Stimulated activated CD4-positive, alpha-beta T cell treated with anti-CD3 and anti-CD28 coated beads, TNF-alpha, amount 100 ng/mL, for 24 hours (primary cell): ENCODE measurements at places on chromosomes 4 and X.

- DNase-seq, result no peak
Measured at GRCh38 chr4:37693450-37694190, 7.4 kb upstream of the RELL1 start.

- no peak for DNase-seq
Measured at GRCh38 chrX:16797358-16797757, 11.1 kb downstream of the TXLNG start.

DNA sequence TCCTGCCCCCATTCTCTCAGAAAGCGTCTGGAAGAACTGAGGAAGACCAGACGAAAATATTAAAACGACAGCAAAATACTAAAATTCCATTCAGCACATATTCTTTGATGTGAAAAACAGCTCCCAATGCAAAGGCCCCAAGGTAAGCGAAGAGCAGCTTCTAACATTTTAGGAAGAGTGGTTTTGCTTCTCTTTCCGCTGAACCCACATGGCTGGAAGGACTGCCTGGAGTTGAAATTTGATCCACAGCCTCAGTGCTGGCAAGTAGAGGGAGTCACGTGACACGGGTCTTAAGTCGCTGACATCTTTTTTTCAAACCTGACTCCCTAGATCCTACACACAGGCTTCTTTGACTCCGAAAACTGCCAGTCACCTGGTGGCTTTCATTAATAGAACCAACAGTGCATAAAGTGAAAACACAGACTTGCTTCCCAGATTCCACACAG is at the start of gene FAM13A:
FAM13A (minus strand) TSS at position 233 of the 446 bp plus-strand sequence; CDS start at position 12, 221 bp downstream.
- DNase-seq, result no peak

- DNase-seq, result no peak
Measured at GRCh38 chr4:52036886-52037530, 1.1 kb downstream of the SGCB start.

DNA sequence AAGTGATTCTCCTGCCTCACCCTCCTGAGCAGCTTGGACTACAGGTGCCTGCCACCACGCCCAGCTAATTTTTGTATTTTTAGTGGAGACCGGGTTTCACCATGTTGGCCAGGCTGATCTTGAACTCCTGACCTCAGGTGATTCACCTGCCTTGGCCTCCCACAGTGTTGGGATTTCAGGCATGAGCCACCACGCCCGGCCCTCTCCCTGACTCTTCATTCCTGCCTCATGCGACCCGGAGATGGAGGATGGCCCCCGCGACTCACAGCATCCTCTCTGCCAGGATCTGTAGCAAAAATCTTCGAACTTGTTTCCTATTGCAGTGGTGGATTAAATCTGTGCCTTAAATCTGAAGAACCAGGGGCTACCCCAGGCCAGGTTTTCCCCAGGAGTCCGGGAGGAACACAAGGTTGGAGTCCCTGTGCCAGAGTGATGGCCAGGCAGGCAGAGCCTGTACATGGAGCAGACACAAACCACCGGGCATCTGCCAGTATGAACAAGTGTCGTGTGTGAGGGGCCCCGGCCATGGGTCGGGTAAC is 11.5 kb downstream of the CPLX1 start:
- no peak for DNase-seq

GRCh38 chr4:15931451-15932210 is 6.9 kb downstream of the FGFBP1 start:
- DNase-seq, result no peak

DNA sequence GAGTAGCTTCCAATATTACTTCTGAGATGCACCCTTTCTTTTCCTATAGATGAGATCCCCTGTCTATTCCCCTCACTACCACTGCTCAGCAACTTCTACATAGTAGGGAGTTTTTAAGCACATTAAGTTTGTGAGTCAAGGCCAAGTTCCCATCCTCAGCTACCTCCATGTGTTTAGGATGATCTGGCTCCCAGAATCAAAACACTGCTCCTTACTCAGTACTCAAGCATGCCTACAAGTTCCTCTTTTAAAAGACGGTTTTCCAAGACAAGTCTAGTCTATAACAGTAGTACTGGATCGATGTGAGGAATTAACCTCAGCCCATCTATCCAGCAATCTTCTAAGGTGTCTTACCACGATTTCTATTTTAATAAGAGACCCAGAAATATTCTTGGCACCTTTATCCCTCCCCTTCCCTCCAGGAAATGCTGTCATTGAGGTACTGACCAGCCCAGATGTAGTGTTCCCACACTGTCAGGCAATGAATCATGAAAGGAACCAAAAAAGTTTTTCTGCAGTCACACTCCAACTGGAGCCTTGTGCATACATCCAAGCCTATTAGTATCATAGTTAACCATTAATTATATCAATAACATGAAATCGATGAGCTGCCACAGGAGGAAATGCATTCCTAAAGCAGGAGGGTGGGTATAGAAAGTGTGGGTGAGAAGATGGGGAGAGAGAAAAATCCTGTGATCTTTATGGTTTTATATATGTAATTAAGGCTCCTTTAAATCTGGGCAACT is 29.6 kb downstream of the AREG start:
- no peak for DNase-seq

- no peak for DNase-seq
Measured at GRCh38 chrX:136496186-136496763, 1.1 kb upstream of the HTATSF1 start.

GRCh38 chr4:160485071-160485687 is 1382.3 kb downstream of the RAPGEF2 start:
- DNase-seq, result no peak

DNA sequence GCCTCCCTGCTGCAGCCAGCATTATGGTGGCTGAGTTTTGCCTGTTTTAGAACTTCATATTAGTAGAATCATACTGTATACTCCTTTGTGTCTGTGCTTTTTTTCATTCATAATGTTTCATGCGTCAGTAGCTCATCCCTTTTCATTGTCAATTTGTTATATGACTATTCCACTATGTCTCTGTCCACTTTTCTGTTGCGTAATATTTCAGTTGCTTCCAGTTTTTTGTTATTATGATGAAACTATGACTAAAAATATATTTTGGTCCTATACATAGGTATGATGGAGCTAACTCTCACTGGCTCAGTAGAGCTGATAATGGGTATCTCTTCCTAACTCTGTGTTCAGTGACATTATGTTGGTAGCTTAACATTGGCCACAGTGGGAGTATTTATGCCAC is 48.3 kb downstream of the DMP1 start:
- DNase-seq, result no peak

DNA sequence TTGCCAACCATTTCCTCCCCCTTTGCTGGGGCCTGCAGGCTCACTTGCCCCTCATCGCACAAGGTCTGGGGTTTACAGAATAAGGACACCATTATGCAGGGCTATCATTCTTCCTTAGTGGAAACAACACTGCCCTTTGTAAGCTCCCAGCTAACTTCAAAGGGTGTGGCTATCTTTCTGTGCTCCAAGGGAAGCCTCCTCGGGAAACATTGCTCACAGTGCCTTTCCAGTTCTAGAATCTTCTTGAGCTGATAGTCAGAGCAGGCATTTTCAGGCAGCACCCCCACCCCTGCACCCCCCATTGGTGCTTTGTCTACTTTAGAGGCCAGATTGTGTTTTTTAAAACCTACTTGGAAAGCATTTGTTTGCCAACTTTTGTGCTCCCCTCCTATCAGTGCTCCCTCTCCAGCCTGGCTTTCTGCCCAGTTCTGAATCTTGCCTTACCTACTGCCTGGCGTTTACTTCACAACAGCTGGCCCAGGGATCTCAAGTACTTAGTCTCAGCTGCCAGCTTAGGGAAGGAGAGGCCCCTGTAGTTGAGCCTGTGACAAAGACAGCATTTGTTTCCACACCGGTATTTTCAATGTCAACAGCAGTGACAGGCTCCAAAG is 53.5 kb downstream of the PLAC1 start:
- DNase-seq, result no peak

DNA sequence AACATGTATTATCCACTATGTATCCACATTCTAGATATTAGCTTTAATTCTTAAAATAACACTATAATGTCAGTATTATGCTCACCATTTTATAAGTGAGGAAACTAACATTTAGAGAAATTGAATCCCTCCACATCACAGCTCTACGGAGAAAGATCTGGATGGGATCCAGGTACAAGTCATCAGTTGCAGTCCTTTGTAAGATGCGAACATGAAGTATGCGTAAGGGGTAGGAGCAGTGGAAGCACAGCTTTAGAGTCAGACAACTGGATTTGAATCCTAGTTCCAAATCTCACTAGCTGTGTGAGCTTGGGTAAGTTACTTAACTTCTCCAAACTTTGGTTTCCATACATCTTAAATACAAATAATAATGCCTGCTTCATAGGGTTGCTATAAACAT is 162.5 kb downstream of the ATP10D start:
- DNase-seq, result no peak

DNA sequence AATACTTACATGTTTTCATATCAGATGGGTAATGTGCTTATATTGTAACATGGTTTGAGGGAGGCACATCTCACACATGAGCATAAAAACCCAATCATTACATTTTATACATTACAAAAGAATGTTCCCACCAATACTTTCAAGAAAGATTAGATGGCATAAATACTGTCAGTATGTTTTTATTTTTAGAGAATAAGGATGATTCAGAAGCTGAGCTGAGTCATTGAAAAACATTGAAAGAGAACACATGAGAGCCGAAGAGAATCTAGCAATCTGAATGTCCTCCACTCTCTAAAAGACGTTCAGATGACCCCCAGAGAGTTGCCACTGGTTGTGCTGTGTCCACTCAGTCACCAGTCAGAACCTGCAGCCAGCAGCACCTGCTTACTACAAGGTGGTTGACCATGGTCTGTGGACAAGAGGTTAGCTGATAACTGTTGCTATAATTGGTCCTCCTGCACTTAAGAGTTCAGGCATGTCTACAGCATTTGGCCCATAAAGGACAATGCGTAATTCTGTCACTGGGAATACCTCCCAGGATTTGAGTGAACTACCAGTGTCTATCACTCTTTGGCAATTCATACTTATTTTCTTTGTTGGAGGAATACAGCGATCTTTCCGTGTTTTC is 382.2 kb upstream of the IGFBP7 start:
- no peak for DNase-seq

- no peak for DNase-seq
Measured at GRCh38 chrX:43633757-43634156, 22.3 kb upstream of the MAOA start.

DNA sequence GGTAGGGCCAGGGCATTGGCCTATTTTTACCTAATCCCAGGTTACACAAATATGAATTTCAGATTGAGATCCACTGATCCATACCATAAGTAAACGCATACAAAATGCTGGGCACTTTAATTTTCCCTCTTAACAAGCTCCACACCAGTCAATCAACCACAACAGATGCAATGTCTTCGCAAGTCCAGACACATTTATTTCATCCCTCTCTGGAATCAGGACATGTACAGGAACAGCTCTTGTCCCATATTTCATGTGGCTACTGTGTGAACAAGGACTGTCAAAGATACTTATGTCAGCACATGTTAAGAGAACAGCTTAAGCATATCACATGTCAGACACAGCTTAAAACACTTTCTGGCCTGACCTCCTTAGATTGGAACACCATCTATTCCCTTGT is 145.9 kb downstream of the PPP3CA start:
- no peak for DNase-seq

- no peak for DNase-seq
Measured at GRCh38 chr4:147409350-147409749, 71.5 kb upstream of the EDNRA start.

- no peak for DNase-seq
Measured at GRCh38 chrX:21735768-21736127, 22.2 kb downstream of the SMPX start.

DNA sequence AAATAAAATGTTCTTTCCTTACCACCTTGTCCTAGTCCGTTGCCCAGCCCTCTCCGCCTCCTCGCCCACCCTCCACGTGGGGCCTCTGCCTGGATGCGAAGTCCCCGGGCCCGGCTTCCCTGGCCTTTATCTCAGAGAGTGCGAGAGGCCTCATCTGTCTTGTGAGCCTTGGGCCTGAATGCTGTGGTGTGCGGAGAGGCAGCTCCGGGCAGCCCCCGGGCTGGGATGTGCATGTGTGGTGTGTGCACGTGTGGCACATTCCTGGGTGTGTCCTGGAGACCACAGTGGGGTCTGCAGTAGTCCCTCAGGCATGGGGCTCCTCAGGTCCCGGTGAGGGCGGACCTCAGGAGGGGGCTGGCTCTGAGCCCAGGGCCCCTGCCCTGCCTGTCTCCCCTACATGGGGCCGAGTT is 31.4 kb downstream of the DOK7 start:
- no peak for DNase-seq

GRCh38 chr4:88753658-88754571 is 56.3 kb upstream of the NAP1L5 start:
- no peak for DNase-seq

GRCh38 chrX:96861218-96861617 is 22.5 kb upstream of the RPA4 start:
- DNase-seq, result no peak

DNA sequence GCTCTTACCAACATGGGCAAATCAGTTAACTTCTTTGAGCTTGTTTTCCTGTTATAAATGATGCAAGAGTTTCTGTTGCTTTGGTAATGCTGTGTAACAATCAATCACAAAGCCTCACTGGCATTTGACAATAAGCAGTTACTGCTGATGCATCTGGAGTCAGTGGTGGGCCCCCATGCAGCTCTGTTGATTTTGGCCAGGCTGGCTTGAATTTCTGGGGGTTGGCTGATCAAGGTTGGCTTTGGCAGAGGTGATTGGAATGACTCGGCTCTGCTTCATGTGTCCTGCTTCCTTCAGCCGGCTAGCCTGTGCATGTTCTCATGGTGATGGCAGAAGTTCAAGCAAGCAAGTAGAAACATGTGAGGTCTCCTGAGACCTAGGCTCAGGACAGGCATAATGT is 90.4 kb downstream of the PHEX start:
- no peak for DNase-seq

DNA sequence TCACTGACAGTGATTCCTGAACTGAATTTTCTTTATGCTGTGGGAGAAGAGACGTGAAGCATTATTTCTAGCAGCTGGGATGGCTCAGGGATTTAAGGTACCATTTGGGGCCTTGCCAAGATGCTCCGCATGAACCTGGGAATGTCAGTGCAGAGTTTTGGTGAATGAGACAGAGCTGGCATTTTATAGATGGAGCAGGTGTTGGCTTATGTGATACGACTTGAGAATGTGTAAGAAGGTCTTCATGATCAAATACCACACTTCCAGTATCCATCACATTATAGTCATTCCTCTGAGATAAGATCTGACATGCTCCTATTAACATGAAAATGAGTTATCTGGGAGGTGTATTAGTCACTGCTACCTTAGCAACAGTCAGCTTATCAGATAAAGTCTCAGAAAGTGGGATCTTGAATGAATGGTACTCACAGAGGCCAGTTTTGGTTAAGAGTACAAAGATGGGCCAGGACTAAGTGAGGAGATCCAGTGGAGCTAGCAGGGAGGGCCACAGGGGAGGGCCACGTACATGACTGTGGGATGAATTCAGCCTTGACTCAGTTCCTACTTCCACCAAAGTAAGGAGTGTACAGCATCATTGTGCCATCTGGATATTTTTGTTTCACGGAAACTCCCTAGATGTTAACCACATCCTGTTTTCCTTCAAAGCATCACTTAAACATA is 116.7 kb downstream of the SPCS3 start:
- no peak for DNase-seq

- no peak for DNase-seq
Measured at GRCh38 chrX:129025376-129025775, 497.9 kb downstream of the SMARCA1 start.

- peak; percentile 64 for DNase-seq
Measured at GRCh38 chrX:69165087-69165651, at the start of gene PJA1. Gene PJA1 (minus strand): TSS chrX:69165453. CDS start chrX:69163073, 2,380 bp downstream.
